ENCODE measurements at places on chromosomes 2 and 18.

DNA sequence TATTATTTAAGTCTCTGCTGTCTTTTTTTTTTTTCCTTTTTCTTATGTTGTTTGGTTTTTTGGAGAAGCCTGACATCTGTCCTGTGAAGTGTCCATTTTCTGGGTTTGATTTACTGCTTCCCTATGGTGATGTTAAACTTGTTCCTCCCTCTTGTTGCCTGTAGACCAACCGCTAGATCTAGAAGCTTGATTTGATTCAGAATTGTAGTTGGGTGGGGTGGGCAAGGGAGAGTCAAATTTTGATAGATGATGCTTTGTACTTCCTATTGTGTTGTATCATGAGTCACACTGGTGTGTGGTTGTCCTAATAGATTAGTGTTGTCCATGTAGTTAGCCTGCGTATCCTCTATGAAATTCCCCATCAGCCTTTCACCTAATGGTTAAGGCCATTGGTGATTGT lies 35.4 kb downstream of the CAB39 start:
- DNase-seq, result no peak

DNA sequence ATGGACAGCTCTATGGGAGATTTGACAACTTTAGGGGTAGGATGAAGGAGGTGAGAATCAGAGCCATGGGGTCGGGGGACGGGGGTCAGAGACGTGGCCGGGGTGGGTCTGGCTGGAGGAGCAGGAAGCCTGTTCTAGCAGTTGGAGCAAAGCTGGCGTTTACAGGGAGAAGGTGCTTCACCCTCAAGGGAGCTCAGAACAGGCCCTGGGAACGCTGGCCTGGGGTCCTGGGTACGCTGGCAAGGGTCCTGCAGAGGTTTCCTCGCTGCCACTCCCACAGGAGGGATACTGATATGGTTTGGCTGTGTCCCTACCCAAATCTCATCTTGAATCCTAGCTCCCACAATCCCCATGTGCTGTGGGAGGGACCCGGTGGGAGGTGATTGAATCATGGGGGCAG lies 205.0 kb upstream of the ARL4C start:
- no peak for DNase-seq

GRCh38 chr2:9769171-9770005 lies 73.9 kb upstream of the TAF1B start:
- DNase-seq, result no peak

- no peak for DNase-seq
Observed at GRCh38 chr2:135798762-135799161, 38.2 kb downstream of the LCT start.

- no peak for DNase-seq
Observed at GRCh38 chr2:104407641-104408040, 446.3 kb upstream of the POU3F3 start.

GRCh38 chr2:19649142-19649541 lies 252.6 kb downstream of the TTC32 start:
- no peak for DNase-seq

- no peak for DNase-seq
Observed at GRCh38 chr2:174750923-174751441, 13.3 kb downstream of the CHRNA1 start.

DNA sequence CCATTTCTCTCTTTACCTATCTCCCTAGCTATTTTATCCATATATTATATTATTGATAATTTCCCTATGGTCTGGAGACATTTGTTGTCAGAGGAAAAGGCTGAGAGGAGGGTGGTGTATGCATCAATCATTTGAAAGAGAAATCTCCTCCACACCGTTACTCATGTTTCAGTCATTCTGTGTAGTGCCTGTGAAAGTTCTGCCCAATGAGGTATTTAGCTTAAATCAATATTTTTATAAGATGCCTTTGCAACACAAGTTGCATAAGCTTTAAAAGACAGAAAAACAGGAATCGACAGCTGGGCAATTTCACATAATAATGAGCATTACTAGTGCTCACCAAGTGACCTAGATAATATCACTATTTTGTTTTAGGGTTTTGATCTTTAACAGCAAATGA lies 363.7 kb upstream of the FSIP2 start:
- no peak for DNase-seq

DNA sequence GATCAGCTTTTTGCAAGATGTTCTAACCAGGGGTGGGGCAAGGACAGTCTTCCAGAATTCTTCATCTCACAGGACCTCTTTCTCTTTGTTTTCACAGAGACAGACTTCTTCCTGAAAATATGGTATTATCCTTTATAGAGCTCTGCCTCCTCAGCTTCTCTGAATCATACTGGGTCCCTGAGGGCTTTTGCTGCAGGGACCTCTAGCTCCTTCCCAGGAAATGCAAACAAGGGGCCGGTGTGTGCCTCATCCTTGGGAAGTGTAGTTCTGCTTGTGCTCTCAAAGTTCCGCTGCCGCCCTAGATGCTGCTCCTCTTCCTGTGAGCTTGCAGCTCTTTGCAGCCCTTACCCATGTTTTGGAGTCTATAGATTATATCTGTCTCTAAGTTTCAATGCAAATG lies 99.5 kb upstream of the NPAS2 start:
- no peak for DNase-seq

DNA sequence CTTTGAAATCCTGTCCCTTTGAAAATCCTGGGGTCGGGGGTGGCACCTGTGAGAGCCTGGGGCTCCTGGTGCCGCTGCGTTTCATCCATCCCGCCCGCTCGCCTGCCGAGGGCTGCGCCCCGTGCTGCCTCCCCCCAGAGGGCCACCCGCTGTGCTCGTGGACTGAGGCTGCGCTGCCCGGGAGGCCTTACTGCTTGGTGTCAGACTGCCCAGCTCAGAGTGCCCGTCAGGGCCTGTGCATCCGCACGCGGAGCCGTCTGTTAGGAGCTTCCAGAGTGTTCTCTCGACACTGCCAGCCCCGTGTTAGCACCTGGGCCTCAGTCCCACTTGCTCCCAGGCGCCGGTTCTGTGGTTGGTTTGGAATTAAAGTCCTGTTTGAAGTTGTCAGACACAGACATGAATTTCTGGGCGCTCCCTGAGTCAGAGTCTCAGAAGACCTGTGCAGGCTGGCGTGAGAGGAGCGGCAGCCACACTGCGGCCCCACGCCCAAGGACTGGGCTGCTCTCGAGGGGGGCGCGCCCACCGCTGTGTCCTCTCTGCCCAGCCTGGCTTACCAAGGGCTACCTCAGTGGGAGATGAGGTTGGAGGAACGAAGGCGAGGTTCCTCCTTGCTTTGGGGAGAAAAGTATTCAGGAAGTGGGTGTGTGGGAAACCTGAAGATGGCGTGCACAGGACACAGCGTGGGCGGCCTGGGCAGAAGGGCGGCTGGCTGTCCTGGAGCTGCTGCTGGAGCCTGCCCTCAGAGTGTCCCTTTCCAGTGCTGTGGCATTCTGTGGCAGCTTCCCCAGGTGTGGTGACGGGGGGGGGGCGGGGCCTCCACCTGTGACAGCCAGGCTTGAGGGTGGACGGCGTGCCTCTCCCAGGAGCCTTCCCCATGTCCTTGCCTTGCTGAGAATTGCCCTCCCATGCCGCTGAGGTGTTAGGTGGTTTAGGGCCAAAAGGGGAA lies 14.1 kb downstream of the DTYMK start:
- no peak for DNase-seq

- no peak for DNase-seq
Observed at GRCh38 chr18:55090564-55091188, 131.4 kb upstream of the CCDC68 start.

GRCh38 chr2:189880832-189881492 lies 96.7 kb downstream of the PMS1 start:
- DNase-seq, result no peak

DNA sequence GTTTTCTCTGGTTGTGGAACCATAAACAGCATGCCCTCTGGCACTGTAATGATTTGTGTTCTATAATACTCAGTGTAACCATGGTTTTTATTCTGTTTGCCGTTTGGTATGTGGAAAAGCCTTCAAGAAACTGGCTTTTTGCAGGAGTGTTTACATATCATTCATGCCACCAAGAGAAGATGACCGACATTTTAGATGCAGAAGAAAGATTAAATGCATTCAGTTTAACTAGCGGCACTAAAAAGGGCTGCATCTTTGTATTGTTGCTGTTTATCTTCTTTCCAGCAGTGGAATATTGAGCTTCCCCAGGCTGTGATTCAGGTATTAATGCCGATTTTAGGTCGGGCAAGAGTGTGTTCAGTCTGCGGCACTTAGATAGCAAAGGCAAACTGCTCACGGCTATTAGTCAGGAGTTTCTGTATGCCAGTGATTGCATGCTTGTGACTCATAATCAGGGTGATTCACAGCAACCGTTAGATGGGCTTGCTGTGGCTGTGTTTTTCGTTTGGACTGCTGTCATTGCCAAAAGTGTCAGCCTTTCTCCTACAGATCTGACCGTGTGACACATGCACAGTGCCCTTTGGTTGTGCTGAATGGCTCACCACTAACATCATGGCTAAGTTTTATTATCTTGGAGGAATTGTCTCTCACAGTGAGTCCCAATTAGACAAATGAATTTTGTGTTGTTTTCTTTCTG lies 479.7 kb downstream of the PARD3B start:
- DNase-seq, result no peak

- no peak for DNase-seq
Observed at GRCh38 chr18:9000733-9001132, 101.8 kb upstream of the NDUFV2 start.

DNA sequence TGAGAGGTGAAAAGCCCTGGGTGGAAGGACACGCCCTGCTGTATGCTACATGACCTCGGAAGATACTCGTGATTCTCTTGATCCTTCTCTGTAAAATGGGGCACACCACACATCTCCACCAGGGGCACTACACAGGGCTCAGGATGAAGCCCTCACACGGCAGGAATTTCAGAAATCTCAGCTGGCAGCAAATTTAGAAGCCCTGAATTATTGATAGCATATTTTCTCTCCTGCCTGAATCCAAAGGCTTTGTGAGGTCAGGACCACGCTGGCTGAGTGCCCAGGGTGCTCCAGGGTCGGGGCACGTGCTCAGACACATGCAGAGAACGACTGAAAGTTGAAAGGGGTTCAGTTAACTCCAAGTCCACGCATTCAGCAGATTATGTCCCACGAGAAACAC lies 42.1 kb upstream of the GALR1 start:
- no peak for DNase-seq

DNA sequence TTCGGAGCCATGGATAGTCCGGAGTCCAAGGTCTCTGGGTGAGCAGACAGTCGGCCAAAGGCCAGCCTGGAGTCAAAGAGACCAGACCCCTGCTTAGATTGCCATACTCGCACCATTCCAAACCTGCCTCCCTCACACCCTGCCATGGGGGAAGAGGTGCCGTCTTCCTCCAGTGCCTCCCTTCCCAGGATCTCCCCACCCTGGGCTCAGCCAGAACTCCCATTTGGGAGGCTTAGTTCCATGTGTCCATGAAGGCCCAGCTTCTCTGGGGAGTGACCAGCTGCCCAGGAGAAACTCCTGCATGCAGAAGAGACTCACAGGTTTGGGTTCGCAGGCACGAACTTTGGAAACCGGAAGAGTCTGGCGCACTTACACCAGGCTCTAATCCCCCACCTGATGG lies 21.7 kb downstream of the IGFBP5 start:
- DNase-seq, result no peak

DNA sequence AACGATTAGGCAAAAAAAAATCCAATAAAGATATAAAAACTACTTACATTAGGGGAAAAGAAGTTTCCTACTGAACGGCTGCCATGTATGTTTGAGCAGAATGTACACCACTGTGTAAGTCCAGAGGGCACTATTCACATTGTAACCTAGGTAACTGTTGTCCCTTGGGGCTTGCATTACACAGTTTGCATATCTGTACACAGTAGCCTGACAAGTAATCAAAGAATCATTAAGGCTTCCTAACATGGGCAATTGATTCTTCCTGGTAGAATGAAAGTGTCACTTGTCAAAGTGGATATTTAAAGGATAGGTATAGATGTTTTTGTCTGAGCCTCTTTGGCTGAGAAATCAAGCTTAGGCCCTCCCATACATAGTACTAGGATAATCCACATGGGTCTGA lies 39.1 kb downstream of the PLEK start:
- no peak for DNase-seq

DNA sequence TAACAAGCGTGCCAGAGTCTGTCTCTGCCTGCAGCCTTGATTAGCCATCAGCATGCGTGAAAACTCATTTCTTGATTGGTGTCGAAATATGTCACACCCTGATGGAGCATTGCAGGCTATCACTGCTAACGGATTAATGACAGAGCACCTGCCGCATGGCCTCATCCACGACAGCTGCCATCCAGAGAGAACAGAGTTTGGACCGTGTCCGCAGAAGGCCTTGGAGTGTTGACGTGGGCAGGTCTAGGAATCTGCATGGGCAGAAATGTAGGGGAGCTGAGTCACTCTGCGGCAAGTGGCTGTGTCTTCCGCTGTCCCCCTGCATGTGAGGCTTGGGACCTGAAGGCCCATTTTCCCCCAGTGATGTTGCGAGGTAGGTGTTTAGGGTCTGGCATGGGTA lies 43.0 kb downstream of the KLHL29 start:
- no peak for DNase-seq
